ENCODE measurements at places on chromosomes 7 and 10. TPM values are rescaled to one million over a fixed set of nuclear protein-coding genes. Genes with fewer than 3 reads are reported as not detected.

AKR1D1 gene
- 8.1 TPM for polyA plus RNA-seq

MET gene
- 6.5 TPM for polyA plus RNA-seq

BAMBI gene
- polyA plus RNA-seq = 163 TPM

TUBB8 gene
- 0.23 TPM for polyA plus RNA-seq

FEZF1 gene
- 0.19 TPM for polyA plus RNA-seq

PRTFDC1 gene
- polyA plus RNA-seq = 6.0 TPM

DNAH11 gene
- polyA plus RNA-seq = 1.3 TPM

ABLIM1 gene
- 19.8 TPM for polyA plus RNA-seq
